Activated CD8-positive, alpha-beta T cell treated with anti-CD3 and anti-CD28 coated beads, Interleukin-2, amount 10 ng/mL, durations not matched to agents 7 days and 5 days (primary cell): ENCODE measurements at places on chromosomes 16 and 17.

GRCh38 chr17:83177611-83178532 lies 98.5 kb downstream of the METRNL start:
- DNase-seq, result peak; percentile 17
- H3K4me3 ChIP-seq, result no peak overlapping the region
- no peaks in the 10 kb centered on the region for H3K27me3 ChIP-seq
- H3K27ac ChIP-seq, result no peak overlapping the region

DNA sequence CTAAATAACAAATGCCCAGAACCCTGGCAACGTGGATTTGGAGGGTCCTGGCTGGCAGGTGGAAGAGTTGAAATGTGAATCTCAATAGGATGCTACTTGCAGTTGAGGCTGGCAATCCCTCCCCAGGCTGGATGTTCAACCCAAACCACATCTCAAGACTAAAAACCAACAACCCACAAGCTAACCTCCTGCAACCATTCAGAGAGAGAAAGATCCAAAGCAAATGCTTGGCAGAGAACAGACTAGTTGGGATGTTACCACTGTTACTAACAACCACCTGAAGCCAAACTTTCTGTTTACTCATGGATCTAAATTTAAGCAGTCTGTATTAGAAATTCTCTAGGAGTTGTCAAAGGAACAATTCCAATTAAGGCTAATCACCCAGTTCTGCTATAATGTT lies 27.9 kb downstream of the SMG6 start:
- H3K4me3 ChIP-seq, result peak overlapping the region; percentile 26
- peaks cover 61% of the 10 kb centered on the region for H3K36me3 ChIP-seq
- H3K27me3 ChIP-seq, result no peaks in the 10 kb centered on the region
- H3K27ac ChIP-seq, result peak overlapping the region; percentile 85
- peaks cover 76% of the 10 kb centered on the region for H3K4me1 ChIP-seq

DNA sequence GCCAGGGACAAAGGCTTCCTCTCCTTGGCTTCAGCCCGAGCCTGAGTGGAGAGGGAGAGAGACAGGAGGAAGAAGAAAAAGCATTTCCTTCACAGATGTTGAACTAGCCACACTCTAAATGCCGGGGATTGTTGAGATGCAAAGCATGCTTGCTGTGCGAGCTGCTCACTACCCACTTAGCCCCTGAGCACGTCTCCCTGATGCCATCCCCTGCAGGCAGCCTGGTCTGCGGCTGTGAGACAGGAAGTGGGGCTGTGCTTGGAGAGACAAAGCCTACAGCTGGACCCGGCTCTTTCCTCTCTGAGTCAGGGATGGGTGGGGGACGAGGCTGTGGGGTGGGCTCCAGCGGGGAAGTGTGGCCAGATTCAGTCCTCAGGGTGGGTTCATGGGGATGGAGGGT lies 13.7 kb downstream of the WNT9B start:
- H3K27ac ChIP-seq, result no peak overlapping the region
- DNase-seq, result peak; percentile 64
- peaks cover 10% of the 10 kb centered on the region for H3K4me1 ChIP-seq
- H3K27me3 ChIP-seq, result peaks cover 10% of the 10 kb centered on the region

DNA sequence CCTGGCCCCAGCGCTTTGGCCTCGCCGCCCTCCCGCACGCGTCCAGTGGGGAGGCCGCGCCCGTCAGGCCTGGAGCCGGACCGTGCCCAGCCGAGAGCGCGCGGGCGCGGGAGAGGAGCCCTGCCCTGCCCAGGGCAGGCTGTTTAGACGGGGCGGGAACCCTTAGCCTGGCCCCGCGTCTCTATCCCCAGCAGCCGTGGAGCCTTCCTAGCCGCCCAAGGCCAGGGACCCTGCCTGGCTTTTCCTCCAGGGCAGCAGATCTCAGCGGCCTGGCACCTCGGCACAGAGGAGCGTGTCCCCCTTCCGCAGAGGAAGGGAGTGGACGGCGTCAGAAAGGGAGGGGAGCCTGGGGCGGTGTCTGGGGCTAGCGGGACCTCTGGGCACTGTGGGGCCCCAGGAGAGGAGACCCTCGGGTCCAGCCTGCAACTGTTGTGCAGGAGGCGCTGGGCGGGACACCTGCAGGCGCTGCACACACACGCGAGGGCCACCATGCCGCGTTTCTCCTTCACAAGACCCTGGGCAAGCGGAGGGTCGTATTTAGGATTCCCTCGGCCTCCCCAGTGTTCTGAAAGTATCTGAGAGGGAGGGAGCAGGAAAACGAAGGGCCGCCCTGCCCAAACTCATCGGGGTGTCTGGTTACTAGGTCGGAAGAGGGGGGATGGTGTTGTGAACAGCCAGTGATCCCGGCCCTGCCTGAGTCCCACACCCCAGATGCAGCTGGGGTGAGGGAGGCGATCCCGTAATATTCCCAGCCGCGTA lies 2.3 kb upstream of the NPTX1 start:
- no peak overlapping the region for H3K27ac ChIP-seq
- H3K4me1 ChIP-seq, result peaks cover 18% of the 10 kb centered on the region
- H3K27me3 ChIP-seq, result peaks cover 66% of the 10 kb centered on the region
- no peak for DNase-seq

DNA sequence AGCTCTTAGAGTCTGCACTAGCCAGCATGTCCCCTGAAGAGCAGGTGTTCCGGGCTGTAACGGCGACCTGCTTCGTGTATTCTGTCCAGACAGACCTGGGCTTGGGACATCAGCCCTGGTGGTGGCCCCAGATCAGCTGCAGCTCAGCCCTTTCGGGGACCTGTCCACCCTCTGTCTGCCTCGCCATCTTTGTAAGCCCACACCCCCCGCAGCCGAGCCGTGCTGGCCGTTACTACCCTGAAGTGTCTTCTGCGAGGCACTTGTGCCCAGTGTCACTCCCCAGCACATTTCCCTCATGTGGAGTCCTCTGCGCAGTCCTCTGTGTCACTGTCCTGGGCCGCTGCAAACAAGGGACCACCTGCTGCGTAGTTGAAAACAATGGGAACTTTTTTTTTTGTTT lies 10.4 kb downstream of the CARD14 start:
- no peaks in the 10 kb centered on the region for H3K27me3 ChIP-seq
- H3K4me1 ChIP-seq, result no peaks in the 10 kb centered on the region
- no peak for DNase-seq

DNA sequence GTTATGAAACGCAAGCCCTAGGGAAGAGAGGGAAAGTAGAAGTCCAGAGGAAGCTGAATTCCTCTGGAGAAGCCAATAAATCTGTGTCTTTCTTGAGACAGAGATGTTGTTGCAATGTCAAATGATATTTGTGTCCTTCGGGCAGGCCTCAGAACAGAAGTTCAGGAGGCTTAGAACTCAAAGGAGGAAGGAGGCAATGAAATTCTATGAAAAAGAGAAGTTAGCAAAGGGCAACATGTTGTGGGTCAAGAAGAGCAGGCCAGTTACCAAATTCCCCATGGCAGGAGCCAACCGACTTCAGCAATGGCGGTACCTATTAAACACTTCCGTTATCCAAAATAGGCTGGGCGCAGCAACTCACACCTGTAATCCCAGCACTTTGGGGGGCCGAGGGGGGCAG lies 109.0 kb upstream of the DHX40 start:
- no peak overlapping the region for H3K27ac ChIP-seq
- no peak overlapping the region for H3K4me3 ChIP-seq
- no peak for DNase-seq
- no peaks in the 10 kb centered on the region for H3K4me1 ChIP-seq
- H3K27me3 ChIP-seq, result peaks cover 13% of the 10 kb centered on the region

GRCh38 chr17:60665602-60666001 lies 12.0 kb upstream of the BCAS3 start:
- H3K27ac ChIP-seq, result no peak overlapping the region
- H3K27me3 ChIP-seq, result no peaks in the 10 kb centered on the region
- no peak for DNase-seq
- no peak overlapping the region for H3K4me3 ChIP-seq
- H3K4me1 ChIP-seq, result no peaks in the 10 kb centered on the region

DNA sequence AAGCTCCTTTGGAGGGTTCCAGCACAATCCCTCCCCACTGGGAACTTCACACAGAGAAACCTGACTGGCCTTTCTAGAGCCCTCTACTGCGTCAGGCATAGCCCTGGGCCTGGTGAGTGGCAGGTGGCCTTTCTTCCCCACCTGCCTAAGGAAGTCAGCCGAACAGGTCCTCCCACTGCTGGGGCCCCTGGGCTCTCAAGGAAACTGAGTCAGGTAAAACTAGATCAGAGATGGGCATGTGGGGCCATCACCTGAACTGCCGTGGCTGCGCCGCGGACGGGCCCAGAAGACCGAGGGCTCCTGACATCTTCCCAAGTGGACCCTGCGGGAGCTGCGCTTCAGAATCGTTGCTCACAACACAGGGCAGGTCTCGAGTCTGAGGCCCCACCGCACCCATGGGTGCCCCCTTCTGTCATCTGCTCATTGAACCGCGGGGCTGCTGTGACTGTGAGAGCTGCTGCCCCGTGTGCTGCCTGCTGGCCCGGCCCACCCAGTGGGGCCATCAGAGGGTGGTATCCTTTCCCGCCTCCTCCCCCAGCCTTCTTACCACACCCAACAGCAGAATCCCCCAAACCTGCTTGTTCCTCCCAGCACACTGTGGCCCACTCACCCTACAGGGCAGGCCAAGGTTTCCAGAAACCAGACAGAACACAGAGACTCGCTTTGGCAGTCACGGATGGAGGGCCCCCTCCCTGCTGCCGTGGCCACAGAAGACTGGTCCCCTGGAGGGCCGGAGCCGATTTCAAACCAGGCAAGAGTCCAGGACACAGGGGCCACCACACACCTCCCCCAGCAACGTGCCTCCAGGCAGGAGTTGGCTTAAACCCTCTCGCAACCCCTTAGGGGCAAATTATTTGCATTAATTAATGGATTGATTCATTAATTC lies 81.1 kb downstream of the TBC1D16 start:
- H3K27ac ChIP-seq, result no peak overlapping the region
- no peak overlapping the region for H3K4me3 ChIP-seq
- no peaks in the 10 kb centered on the region for H3K36me3 ChIP-seq
- H3K27me3 ChIP-seq, result peaks cover 9% of the 10 kb centered on the region
- no peak for DNase-seq

- no peaks in the 10 kb centered on the region for H3K4me1 ChIP-seq
- no peak for DNase-seq
- H3K4me3 ChIP-seq, result no peak overlapping the region
Measured at GRCh38 chr16:35140293-35140986, 1681.0 kb downstream of the TP53TG3F start.

GRCh38 chr16:27768651-27769272 lies 218.8 kb downstream of the KATNIP start:
- no peaks in the 10 kb centered on the region for H3K4me1 ChIP-seq
- no peaks in the 10 kb centered on the region for H3K27me3 ChIP-seq
- DNase-seq, result no peak
- no peak overlapping the region for H3K4me3 ChIP-seq
- H3K27ac ChIP-seq, result no peak overlapping the region
